ENCODE measurements at places on chromosomes 16 and 17.

DNA sequence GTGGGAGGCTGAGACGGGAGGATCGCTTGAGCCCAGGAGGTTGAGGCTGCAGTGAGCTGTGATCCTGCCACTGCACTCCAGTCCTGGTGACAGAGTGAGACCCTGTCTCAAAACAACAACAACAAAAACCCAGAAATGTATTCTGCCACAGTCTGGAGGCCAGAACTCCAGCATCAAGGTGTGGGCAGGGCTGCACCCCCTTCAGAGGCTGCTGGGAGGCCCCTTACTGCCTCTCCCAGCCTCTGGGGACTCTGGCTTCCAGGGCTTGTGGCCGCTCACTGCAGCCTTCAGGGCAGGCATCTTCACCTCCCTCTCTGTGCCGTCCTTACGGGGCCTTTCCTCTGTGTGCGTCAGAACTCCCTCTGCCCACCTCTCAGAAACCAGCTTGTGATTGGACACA lies 209.4 kb upstream of the GSE1 start:
- no peak for DNase-seq

DNA sequence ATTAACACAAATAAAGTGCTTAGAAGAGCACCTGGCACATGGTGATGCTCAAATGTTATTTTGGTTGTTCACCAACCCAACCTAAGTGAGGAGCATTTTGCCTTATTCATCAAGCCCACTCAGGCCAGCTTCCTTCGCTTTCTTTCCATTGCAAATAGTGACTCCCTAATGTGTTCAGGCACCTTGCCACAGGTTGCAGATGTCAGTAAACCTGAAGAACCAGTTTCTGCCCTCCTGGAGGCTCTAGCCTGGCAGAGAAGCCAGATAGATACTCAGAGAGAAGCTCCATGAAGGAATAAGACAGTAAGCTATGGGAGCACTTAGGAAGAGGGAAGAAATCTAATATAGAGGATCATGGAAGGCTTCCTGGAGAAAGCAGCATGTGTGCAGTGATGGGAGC lies 23.9 kb downstream of the GPR139 start:
- DNase-seq, result no peak

DNA sequence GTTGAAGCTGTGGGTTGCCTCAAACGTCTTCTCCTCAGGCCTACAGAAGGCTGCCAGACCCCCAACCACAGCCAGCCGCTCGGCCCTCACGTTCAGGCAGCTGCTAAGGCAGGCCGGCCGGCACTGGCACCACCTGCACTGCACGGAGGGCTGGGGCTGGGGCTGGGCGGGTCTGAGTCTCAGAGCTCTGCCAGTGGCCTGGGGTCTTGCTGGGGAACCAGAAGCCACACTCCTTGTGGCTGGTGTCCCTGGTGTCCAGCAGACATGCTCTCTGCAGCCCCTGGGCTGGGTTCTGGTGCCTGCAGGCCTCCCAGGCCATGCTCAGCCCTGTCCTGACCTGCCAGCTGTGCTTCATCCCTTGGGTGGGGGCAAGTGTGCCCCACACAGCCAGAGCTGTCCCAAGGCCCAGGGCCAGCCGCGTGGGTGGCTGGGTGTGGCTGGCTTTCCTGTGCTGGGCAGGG lies 42.0 kb downstream of the BAHCC1 start:
- no peak for DNase-seq

GRCh38 chr17:50169121-50169764 lies 3.4 kb downstream of the SGCA start:
- peak; percentile 94 for DNase-seq

DNA sequence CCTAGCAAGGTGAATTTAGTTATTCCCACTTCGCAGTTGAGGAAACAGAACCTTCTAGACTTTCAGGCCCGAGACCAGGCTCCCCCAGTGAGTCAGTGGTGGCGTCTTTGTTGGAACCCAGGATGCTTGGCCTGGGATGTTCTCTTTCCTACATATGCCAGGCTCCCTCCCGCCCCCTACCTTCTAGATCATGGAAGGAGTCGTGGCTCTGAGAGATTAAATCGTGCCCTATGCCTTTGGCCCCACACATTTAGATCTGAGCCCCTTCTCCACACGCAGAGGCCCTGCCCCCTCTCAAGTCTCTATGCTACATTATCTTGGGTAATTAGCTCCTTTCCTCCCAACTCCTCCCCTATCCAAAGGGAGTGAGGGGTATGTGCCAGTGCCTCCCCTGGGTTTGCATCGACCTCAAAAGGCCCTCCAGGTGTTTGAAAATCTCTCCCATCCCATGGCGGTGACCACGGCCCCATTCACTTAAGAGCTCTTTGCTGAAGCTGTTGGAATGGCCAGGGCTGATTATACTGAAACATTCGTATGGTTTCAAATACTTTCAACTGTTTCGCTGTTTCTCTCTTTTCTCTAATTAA lies 3.0 kb downstream of the NGFR start:
- DNase-seq, result no peak

DNA sequence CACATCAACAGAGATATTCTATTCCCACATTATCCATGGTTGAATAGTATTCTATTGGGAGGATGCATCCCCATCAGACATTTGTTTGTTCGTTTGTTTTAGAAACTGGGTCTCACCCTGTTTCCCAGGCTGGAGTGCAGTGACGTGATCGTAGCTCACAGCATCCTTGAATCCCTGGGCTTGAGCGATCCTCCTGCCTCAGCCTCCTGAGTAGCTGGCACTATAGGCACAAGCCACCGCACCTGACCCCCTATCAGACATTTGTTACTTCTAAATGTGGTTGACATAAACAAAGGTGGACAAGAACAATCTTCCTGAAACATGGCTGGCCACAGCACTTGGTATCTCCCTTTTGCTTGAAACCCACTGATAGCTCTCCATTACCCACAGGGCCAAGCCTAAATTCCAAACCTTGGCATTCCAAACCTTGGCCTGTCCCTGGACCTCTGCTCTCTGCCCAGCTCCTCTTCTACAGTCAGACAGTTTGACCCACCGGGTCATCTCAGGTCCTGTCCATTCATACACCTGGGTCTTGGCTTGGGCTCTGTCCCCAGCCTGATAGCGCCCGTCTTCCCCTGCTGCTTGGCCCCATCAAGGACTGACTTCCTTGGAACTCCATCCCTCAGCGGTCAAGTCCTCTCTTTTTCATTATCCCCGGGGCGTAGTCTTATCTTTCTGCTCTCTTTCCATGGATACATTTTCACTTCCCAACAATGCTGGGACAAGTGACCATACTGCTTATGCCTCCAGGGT lies 1.5 kb upstream of the PRR29 start:
- no peak for DNase-seq

GRCh38 chr17:57579245-57579644 lies 165.9 kb downstream of the CCDC182 start:
- no peak for DNase-seq

All from KBM-7 (cell line).